ENCODE measurements at places on chromosomes 11 and 22.

GRCh38 chr11:65870706-65871681, 1.6 kb downstream of the EFEMP2 start:
- DNase-seq, result no peak

DNA sequence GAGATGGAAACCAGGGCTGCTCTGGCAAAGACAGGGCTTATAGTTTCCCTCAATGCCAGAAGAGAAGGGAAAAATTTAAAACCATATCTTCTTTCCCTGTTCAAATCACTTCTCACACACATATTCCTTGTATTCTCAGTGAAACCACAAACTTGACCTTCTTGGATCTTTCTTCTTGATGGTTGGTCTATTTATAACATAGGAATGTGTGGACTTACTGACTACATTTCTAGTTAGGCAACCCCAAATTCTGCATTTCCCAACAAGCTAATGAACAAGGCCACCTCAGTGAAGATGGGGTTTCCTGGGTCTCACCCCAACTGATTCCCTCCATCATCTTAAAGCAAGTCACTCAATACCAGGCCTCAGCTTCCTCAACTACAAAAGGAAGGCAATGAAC, 3.8 kb upstream of the QSER1 start:
- no peak for DNase-seq

DNA sequence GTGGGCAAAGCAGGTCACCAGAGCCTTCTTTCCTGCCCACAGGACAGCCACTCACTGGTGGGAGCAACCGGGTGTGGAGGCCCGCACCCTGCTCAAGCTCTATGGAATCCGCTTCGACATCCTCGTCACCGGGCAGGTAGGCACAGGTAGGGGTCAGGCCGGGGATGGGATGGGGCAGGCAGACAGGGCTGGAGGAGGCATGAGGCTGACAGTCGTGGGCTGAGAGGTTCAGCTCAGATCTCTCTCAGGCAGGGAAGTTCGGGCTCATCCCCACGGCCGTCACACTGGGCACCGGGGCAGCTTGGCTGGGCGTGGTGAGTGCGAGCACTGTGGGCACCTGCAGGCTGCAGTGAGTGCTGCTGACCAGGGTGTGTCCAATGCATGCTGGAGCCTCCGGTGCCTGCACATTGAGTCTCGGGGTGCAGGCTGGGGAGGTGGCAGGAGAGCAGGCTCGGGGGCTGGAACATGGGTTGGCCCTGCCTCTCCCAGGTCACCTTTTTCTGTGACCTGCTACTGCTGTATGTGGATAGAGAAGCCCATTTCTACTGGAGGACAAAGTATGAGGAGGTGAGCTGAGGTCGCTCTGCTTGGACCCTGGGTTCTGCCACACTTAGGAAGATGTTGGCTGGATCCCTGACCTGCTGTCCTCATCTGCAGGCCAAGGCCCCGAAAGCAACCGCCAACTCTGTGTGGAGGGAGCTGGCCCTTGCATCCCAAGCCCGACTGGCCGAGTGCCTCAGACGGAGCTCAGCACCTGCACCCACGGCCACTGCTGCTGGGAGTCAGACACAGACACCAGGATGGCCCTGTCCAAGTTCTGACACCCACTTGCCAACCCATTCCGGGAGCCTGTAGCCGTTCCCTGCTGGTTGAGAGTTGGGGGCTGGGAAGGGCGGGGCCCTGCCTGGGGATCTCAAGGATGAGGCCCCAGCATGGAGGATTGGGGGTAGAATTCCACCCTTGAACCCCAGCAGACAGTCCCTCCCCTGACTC, 6.3 kb downstream of the SLC7A4 start:
- no peak for DNase-seq

DNA sequence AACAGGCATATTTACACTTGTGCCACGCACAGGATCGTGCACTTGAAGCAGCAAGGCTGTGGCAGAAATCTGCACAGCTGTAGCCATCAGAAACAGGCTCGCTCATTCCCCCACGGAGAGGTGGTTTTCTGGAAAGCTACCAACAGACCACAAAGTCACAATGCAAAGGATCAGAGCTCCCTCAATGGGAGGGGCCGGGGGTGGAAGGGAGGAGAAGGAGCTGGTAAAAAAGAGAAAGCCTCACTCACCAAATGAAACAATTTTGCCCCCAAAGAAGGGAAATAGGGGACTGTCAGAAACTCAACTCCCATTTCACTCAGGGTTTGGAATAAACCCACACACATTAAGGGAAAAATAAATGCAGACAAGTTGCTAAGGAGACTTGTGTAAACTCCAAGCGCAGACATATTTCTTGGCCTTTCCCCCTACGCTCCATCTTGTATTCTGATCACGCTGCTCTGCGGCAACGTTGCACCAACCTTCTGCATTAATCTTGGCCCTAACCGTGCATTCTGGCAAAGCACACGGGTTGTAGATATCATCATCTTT, 43.2 kb upstream of the BLID start:
- DNase-seq, result no peak

DNA sequence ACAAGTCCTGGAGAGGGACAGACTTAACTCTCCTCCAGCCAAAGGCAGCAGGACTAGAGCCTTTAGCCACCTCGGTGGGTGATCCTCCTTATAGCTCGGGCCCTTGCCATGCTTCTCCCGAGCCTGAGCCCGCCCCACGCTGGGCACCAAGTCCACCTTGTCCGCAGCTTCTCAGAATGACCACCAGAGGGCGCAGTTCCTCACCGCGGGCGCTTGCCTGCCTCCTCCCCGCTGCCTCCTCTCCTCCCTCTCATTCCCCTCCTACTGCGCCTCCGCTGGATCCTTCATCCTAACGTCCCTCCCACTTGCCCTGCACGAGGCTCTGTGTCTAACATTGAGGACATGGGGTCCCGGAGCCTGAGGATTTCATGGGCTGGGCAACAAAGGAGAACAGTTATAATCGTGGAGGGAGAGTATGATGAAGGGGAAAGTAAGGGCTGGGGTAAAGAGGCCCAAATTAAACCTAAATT, 11.3 kb upstream of the MOGAT2 start:
- DNase-seq, result peak; percentile 75

DNA sequence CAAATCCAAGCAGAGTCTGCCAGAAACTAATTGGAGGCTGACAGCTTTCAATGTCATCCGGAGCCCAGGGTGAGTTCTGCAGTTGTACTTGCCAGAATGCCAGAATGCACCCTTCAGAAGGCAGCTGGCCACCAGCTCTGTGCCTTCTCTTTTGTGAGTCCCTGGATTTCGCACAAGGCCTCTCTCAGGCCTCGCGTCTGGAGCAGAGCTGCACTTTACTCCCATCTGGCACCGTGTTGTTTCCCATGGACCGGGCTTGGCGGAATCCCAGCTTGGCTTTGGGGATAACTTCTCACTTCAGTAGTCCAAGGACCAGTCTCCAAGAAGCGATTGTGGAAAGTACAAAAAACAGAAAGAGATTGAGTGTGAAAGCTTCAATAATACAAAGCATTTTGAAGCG, 451.3 kb upstream of the KIRREL3 start:
- no peak for DNase-seq

GRCh38 chr11:131998020-131998419, 627.6 kb downstream of the NTM start:
- no peak for DNase-seq

- no peak for DNase-seq
Observed at GRCh38 chr11:27287205-27287604, 75.8 kb downstream of the CCDC34 start.

GRCh38 chr11:56910785-56911184, 77.9 kb upstream of the OR5AK2 start:
- DNase-seq, result no peak

DNA sequence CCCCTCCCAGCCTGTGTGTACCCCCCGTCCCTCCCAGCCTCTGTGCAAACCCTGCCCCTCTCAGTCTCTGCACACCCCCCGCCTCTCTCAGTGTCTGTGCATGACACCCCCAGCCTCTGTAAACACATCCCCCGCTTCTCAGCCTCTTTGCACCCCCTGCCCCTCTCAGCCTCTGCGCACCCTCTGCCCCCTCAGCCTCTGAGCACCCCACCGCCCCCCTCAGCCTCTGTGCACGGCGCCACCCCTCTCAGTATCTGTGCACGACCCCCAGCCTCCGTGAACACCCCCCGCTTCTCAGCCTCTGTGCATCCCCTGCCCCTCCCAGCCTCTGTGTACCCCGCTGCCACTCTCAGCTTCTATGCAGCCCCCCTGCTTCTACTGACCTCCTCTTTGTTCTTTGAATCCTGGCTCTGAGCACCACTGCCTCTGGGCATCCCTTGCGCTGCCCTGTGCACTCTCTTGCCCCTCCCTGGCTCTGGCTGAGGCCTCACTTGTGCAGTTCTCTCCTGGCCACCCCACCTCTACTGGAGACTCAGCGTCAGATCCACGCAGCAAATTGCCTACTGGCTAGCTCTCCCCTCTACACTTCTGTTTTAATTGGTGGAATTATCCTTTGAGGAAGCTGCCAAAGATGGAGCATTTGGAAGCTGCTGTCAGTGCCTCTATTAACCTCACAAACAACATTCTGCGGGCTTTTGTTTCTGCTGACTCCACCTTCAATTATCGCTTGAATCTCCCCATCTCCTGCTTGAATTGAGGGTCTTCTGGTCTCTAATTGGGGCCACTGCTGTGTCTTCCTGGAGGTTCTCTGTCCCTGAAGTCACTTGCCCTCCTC, 838.6 kb downstream of the TBC1D22A start:
- no peak for DNase-seq

- no peak for DNase-seq
Observed at GRCh38 chr11:78961937-78962701, 387.5 kb upstream of the NARS2 start.

GRCh38 chr22:46023558-46023981, 46.6 kb upstream of the WNT7B start:
- no peak for DNase-seq

DNA sequence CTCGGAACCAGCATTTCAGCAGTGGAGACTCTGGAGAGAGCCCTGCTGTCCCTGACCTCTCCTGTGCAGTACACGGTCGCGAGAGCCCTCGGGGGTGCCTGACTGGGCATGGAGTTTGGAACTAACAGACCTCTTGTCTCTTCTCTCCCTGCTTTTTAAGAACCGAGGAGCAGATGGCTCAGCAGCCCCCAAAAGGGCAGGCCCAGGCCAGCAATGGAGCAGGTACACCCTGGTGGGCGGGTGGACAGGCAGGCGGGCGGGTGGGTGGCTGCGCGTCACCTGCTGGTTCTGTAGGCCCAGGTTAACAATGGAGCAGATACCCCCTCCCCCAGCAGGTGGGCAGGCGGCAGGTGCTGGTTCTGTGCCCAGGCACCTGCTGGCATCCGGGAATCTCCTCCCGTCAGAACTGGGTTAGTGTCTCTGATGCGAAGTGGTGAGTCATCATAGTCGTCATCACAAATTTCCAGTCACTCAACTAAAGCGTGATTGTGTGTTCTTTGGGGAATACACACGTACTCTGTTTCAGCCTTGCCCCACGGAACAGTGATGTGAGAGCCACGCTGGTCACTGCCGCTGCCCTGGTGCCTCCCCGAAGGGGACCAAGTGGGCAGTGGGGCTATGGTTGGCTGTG, 41.1 kb downstream of the GRAMD4 start:
- peak; percentile 77 for DNase-seq

DNA sequence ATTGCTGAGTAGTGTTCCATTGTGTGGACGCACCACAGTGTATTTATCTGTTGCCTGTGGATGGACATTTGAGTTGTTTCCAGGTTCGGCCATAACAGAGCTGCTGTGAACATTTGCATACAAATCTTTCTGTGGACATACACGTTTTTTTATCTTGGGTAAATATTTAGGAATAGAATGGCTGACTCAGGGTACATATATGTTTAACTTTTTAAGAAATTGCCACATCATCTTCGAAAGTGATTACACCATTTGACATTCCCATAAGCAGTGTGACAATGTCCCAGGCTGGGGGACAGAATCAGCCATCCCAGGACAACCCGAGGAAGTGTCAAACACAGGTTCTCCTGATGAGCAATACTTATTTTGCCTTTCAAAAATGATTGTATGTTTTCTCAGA, 87.9 kb downstream of the OSBP2 start:
- no peak for DNase-seq

DNA sequence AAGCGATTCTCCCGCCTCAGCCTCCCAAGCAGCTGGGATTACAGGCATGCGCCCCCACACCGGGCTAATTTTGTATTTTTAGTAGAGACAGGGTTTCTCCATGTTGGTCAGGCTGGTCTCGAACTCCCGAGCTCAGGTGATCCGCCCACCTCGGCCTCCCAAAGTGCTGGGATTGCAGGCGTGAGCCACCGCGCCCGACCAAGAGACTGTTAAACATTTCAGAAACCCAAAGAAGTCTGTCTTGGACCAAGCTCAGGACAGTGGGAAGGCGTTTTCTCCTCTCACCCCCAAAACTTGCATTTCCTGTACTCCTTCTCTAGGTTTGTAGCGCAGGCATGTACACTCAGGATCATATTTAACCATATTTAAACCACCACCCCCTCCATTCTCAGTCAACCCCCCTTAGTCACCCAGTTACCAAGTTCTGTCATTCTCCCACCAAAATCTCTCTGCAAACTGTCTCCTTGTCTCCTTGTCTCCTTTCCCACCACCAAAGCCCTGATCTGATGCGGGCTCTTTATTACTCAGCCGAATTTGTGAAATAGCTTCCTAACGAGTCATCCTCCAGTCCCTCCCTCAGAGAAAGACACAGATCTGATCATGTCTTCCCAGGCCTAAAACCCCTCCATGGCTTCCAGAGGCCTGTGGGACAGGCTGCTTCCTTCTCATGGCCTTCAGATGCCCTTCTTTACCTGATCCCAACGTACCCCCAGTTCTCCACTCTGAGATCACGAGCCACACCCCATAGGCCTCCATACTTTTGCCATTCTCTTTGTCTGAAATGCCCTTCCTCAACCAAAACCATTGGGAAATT, 29.0 kb upstream of the CREB3L1 start:
- DNase-seq, result peak; percentile 37

DNA sequence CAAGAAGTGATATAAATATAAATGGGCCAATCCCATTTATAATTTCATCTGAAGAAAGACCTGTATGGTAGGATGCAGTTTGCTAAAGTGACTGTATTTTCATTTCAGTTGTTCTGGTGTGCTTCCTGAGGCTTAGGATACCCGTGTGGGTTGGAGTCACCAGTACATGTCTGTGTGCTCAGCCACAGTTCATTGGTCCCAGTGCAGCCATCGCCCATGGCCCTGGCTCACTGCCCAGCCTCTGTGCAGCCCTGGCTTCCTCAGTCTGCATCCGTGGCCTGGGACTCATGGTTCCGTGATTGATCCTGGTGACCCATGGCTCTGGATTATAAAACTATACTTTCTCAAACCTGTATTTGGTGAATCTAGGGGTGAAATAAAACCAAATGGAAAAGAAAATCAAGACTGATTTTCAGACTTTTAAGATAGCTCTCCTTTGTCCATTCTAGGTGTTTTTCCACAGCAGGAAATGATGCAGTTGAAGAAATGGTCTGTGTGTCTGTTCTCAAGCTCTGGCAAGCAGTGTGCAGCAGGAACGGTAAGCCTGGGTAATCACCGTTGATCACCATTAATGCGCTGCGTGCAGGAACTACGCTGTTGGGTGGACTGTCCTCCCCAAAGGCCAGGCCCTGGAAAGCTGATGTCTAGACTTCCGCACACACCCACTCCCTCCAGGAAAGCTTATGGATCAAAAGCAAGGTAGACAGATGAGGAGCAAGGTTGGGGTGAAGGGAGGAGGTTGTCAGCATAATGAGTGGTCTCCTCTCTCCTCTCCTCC, 27.2 kb downstream of the TTC12 start:
- DNase-seq, result no peak

- no peak for DNase-seq
Observed at GRCh38 chr11:133399855-133400625, 132.3 kb downstream of the OPCML start.

- DNase-seq, result no peak
Observed at GRCh38 chr11:2135648-2136201, 3.5 kb downstream of the IGF2 start.
